ENCODE measurements at places on chromosomes 5 and 9.

- no peak for DNase-seq
Measured at GRCh38 chr5:18043344-18043743, 409.1 kb downstream of the TAF11L14 start.

GRCh38 chr5:96404191-96404867 is 28.7 kb downstream of the PCSK1 start:
- DNase-seq, result no peak

- no peak for DNase-seq
Measured at GRCh38 chr5:114325541-114325940, 36.3 kb upstream of the KCNN2 start.

- DNase-seq, result no peak
Measured at GRCh38 chr9:82134010-82134409, 145.4 kb downstream of the SPATA31D1 start.

GRCh38 chr5:139642891-139643871 is 5.0 kb upstream of the CXXC5 start:
- no peak for DNase-seq

GRCh38 chr9:6413365-6414246 is 607 bp downstream of the UHRF2 start:
- DNase-seq, result peak; percentile 18

Data from activated T-cell treated with anti-CD3 and anti-CD28 coated beads for 4 hours (primary cell).